ENCODE measurements at places on chromosomes 6 and 20. TPM values are rescaled to one million over a fixed set of nuclear protein-coding genes. Genes with fewer than 3 reads are reported as not detected.

The LSM14B gene
- 65.1 TPM for total RNA-seq

The CNKSR3 gene
- 1.7 TPM for total RNA-seq

The LHFPL5 gene
- total RNA-seq = 1.00 TPM

The GTSF1L gene
- not detected for total RNA-seq

The FAM135A gene
- 83.0 TPM for total RNA-seq

The BPI gene
- 0.27 TPM for total RNA-seq

The CST1 gene
- total RNA-seq = not detected

The SLC22A2 gene
- 0.36 TPM for total RNA-seq

The WFDC2 gene
- total RNA-seq = 4.8 TPM

The SYCP2 gene
- 4.2 TPM for total RNA-seq

The SEC63 gene
- total RNA-seq = 46.6 TPM

The CAP2 gene
- 13.8 TPM for total RNA-seq

The MYB gene
- 9.0 TPM for total RNA-seq

The ZBP1 gene
- total RNA-seq = 0.09 TPM

The DEFB124 gene
- total RNA-seq = not detected
